Psoas muscle (tissue), 8 donors: ENCODE measurements at places on chromosomes 13 and 19.
A peak's percentile ranks its signal among the peaks of the same experiment; 100 is the strongest.

DNA sequence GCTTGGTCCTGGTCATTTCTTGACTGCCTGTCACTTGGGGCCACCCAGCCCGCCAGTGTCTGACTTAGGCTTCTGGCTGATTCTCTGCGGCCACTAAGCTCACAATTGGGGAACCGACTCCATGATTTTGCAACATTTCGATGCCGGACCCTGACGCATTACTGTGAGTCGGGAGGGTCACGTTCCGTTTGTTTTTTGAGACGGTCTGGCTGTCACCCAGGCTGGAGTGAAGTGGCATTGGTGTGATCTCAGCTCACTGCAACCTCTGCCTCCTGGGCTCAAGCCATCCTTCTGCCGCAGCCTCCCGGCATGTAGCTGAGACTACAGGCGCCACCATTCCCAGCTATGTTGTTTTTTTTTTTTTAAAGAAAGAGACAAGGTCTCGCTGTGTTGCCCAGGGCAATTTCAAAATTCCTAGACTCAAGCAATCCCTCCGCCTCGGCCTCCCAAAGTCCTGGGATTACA lies 3.2 kb upstream of the ADAT3 start:
- peak; percentile 62 for DNase-seq

DNA sequence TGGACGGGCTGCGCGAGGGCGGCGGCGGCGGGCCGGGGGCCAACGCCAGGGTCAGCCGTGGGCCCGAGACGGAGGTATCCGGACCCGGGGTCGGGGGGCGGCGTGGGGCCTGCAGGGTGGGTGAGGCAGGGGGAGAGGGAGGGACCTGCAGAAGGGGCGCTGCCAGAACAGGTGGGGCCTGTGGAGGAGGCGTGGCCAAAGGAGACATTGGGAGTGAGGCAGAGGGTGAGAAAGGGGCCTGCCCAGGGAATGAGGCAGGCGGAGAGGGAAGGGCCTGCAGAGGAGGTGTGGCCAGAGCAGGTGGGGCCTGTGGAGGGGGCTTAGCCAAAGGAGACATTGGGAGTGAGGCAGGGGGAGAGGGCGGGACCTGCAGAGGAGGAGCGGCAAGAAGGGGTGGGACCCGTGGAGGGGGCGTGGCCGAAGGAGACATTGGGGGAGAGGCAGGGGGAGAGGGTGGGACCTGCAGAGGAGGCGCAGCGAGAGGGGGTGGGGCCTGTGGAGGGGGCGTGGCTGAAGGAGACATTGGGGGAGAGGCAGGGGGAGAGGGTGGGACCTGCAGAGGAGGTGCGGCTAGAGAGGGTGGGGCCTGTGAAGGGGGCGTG lies 4.2 kb downstream of the PRR36 start:
- peak; percentile 55 for DNase-seq

DNA sequence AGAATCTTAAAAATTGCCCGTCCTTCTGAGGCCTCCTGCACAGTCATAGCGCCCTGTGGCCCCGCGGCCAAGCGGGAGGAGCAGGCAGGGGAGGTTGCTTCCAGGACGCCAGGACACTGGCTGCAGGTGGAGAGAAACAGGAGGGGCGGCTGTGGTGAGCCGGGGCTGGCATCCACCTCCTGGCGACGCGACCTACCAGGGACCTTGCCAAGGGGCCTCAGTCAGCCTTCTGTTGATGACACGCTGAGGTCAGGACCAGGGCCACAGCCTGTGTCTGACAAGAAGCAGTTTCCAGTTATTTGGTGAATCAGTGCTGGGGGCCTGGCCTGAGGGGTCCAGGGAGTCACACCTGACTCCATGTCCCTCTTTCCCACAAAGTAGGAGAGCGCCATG lies 13.3 kb upstream of the MKNK2 start:
- DNase-seq: peak; percentile 66

- DNase-seq: no peak
Measured at GRCh38 chr13:114018461-114019055, 44.7 kb upstream of the C13orf46 start.

DNA sequence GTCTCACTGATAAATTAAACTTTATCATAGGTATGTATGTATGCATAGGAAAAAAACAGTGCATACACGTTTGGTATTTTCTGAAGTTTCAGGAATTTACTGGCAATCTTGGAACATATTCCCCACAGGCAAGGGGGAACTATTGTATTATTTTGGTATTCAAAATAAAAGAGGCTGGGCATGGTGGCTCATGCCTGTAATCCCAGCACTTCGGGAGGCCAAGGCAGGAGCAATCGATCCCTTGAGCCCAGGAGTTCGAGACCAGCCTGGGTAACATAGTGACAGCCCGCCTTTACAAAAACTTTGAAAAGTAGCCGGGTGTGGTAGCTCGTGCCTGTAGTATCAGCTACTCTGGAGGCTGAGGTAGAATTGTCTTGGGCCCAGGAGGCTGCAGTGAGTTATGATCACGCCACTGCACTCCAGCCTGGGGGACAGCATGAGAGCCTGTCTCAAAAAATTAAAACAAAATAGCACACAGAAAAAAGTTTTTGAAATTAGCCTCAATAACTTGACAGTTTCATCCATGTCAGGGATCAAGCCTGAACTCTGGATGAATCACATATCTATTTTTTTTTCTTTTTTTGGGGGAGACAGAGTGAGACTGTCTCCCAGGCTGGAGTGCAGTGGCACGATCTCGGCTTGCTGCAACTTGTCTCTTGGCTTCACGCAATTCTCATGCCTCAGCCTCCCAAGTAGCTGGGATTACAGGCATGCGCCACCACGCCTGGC lies 29.1 kb upstream of the HOMER3 start:
- DNase-seq: no peak

GRCh38 chr13:60642552-60642951 lies 245.5 kb downstream of the TDRD3 start:
- DNase-seq: no peak

GRCh38 chr19:42120276-42120980 lies 11.8 kb downstream of the POU2F2 start:
- DNase-seq: no peak

GRCh38 chr19:44687888-44688287 lies 11.1 kb upstream of the CEACAM16 start:
- DNase-seq: no peak

DNA sequence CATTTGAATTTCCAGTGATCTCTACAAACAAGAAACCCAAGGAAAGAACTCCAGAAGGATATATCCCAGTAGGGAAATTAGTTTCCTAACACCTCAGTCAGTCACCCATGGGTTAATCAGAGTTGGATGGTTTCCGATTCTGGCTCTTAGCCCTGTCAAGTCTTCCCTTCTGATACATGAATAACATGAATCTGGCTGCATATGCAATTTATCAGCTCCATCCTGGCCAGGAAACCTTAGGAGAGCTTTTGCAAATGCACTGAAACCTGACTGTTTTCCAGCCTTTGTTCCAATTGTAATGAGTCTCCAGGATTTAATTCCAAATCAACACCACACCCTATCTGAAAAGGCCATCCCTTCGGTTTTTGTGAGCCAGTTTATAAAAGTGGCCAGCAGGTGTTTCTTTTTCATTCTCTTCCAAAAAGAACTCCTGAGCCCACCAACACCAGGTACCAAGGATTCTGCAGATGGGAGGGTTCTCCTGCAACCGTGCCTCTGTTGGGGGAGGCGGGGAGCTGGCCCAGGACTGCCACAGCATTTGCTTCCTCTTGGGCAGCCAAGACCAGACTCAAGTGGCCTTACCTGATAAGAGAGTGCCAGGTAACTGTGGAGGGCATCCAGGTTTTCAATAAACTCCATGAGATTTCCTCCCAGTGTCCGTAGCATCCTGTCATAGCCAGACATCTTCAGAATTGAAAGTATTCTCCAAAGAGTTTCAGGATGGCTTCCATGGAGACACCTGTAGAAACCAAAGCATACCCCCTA lies 77.5 kb downstream of the C13orf42 start:
- no peak for DNase-seq

DNA sequence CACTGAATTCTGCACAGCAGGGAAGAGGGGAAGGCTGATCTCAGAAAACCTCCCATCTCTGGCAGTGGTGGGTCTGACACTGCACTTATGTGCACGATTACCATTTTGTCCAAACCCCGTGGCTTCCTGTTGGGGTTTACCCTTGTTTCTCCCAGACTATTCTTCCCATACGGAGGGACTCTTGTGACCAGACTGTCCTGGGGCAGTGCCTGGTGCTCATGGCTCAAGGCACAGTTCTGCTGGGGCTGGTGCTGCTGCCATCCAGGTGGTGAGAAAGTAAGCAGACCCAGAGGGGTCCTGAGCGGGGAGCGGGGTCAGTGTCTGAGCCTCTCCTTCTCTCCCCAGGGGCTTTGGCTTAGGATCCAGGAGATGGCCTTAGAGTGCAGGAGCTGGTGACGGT lies 5.1 kb upstream of the SIGLEC9 start:
- no peak for DNase-seq

DNA sequence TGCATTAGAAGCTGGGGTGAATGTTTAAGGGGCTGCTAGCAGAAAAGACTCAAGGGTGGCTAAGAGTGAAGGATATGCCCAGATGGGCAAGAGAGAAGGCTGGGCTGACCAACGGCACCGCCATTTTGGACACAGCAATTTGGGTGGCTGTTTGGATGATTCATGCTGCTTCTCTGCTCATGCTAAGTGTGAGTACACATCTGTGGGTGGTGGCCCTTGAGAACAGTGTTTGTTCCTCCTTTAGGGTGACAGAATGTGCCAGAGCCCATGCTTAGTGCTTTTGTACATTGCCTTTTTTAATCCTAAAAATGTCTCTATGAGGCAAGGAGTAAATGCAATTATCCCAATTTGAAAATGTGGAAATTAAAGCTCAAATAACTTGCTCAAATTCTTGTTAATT lies 9.8 kb downstream of the CBY2 start:
- DNase-seq: no peak

DNA sequence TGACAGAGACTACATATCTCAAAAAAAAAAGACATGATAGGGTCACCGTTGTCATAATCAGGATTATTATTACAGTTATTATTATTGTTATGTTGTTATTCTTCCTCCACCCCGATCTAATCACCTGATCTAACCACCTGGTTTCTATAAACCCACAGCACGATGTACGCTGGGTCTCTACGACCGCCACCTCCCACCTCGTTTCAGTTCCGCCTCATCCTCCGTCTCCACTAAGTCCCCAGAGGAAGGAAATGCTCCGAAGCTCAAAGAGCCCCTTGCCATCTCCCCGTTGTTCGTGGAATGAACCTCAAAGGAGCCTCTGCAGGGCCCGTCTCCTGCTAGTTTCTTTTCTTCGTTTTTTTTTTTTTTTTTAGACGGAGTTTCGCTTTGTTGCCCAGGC lies 15.9 kb upstream of the MEIS3 start:
- no peak for DNase-seq

GRCh38 chr13:21782736-21783135 lies 111.9 kb downstream of the FGF9 start:
- DNase-seq: no peak

GRCh38 chr19:5578097-5578846 lies 10.5 kb upstream of the TINCR start:
- DNase-seq: peak; percentile 81

- DNase-seq: no peak
Measured at GRCh38 chr13:28671126-28671792, 12.3 kb downstream of the POMP start.

DNA sequence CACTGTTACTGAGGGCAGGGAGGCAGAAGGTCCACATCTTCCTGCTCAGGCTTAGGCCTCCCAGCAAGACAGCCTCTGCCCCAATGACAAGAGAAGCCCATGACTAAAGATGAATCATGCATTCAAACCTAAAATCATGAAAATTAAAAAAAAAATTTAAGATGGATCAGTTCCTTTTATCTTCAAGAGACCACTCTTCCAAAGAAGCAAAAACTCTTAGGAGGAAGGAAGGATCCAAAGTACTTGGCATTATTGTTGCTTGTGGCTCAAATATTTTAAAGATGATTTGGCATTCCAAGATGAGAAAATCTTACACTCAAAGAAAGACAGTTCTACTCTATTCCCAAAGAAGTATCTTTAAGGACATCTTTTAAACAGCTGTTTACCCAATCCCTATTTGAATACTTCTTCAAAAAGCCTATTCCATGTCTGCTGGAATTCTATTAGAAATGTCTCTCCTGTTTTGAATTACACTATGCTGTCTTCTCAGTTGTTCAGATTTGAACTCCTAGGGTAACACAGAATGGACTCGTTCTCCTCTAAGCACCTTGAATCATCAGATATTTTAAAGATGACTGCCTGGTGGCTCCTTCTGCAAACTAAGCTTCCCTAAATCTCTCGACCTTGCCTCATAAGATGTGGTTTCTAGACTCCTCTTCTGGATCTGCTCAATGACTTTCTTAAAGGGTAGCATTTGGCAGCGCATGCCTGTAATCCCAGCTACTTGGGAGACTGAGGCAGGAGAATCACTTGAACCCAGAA lies 7.0 kb downstream of the SERP2 start:
- no peak for DNase-seq

- DNase-seq: peak; percentile 26
Measured at GRCh38 chr19:51364200-51365106, 1.7 kb downstream of the ETFB start.

- no peak for DNase-seq
Measured at GRCh38 chr13:76029088-76029487, 393.0 kb downstream of the LMO7 start.

DNA sequence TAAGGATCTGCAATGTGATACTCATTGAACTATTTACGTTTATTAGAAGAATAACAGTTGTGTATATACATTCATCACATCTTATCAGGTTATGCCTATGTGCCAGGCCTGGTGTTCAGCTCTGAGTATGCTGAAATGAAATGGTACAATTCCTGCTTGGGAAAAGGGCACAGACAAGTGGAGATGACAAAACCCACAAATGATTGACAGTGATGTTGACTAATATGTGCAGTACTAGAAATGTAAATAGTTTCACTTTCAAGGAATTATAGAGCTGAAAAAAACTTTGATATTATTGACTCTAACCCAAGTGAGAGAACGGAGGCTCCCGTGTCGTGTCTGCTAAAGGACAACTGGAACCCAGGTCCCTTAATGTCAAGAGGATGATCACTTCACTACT lies 386.8 kb upstream of the DACH1 start:
- no peak for DNase-seq

DNA sequence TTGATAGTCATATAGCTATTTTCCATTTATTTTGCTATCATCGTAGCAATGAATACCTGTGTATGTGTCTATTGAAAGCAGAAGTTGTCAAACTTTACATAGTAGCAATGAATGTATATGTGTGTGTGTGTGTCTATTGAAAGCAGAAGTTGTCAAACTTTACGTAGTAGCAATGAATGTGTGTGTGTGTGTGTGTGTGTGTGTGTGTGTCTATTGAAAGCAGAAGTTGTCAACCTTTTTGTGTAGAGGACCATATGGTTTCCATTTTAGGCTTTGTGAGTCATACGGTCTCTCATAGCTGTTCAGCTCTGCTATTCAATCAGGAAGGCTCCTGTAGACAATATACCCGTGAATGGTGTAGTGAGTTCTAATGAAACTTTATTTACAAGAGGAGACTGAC lies 20.8 kb downstream of the NLRP4 start:
- DNase-seq: no peak

GRCh38 chr13:50080911-50081678 lies 65.9 kb downstream of the KCNRG start:
- peak; percentile 69 for DNase-seq

DNA sequence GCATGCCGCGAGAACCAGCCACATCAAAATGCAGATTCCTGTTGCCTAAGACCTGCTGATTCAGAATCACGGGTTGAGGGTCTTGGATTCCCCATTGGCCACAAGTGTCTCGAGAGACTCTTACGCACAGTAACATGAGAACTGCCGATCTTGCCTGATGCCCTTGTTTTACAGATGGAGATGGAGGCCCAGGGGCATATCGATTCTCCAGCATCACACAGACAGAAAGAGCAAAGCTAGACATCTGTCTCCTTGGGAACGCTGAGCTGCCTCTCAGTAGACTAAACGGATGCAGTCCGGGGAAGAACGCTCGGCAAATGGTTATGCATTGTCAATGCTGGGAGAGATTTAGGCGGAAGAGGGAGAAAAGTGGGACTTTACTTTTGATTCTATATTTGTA lies 5.4 kb downstream of the NLRP12 start:
- no peak for DNase-seq
